Urinary bladder (tissue), 4 donors: ENCODE measurements at places on chromosomes 4 and X.

- peak; percentile 10 for DNase-seq
Observed at GRCh38 chrX:132059973-132060540, 37.0 kb downstream of the STK26 start.

DNA sequence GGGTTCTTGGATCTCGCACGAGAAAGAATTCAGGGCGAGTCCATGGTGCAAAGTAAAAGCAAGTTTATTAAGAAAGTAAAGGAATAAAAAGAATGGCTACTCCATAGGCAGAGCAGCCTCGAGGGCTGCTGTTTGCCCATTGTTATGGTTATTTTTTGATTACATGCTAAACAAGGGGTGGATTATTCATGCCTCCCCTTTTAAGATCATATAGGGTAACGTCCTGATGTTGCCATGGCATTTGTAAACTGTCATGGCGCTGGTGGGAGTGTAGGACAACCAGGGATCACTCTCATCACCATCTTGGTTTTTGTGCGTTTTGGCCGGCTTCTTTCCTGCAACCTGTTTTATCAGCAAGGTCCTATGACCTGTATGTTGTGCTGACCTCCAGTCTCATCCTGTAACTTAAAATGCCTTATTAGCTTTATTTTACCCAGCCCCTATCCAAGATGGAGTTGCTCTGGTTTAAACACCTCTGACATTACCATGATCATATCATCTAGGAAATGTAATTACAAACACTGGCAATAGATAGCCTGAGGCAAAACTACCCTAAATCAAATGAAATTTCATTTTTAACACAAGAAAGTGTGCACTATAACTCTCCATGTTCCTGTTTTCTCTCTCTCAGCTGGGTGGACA is 94.3 kb upstream of the ATXN3L start:
- no peak for DNase-seq

GRCh38 chrX:31715675-31716074 is 643.8 kb upstream of the FTHL17 start:
- no peak for DNase-seq

GRCh38 chr4:162682651-162683050 is 484.0 kb downstream of the NAF1 start:
- DNase-seq, result no peak

GRCh38 chrX:146056511-146057081 is 239.0 kb downstream of the SLITRK2 start:
- DNase-seq, result no peak

DNA sequence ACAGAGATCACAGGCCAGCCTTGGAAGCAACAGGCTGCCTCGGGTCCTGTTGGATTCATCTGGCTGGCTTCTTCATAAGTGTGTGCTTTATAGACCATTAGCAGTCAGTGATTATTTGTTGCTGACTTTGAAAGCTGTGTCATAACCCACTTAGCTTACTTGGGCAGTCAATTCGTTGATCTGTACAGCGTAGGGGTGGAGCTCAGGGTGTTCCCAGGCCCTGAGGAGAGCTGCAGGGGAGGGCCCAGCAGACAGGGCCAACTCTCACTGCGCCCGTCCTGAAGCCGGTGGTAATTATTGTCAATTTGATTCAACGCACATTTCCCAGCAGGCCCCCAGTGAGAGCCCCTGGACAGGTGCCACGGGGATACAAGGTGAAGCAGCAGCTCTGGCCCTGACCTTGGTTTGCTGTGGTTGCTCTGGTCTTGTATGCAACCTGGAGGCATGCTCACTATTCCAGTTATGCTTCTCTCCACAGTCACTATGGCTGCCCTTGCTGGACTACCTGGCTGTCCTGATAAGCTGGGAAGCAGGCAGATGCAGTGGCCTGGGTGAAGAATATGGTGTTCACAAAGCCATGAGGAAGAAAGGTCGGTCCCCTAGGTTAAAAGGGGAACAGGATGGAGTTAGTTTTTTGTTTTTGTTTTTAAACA is 40.1 kb upstream of the HMGB3 start:
- DNase-seq, result no peak

- DNase-seq, result no peak
Observed at GRCh38 chrX:17547658-17548057, 172.7 kb downstream of the NHS start.
